ENCODE measurements at places on chromosomes 1 and 21. TPM values are rescaled to one million over a fixed set of nuclear protein-coding genes. Genes with fewer than 3 reads are reported as not detected.

TCHH gene
- total RNA-seq: 0.15 TPM

STK40 gene
- total RNA-seq: 26.2 TPM

PTBP2 gene
- total RNA-seq: 54.2 TPM

- H3K4me3 ChIP-seq: no peak overlapping the region
- no peak for DNase-seq
- no peak overlapping the region for H3K27ac ChIP-seq
- no peaks in the 10 kb centered on the region for H3K36me3 ChIP-seq
Measured at GRCh38 chr1:74432325-74432724, 80.1 kb downstream of the LRRC53 start.

- H3K36me3 ChIP-seq: no peaks in the 10 kb centered on the region
- no peak overlapping the region for H3K27ac ChIP-seq
- no peaks in the 10 kb centered on the region for H3K4me1 ChIP-seq
- DNase-seq: no peak
- H3K4me3 ChIP-seq: no peak overlapping the region
- H3K27me3 ChIP-seq: no peaks in the 10 kb centered on the region
Measured at GRCh38 chr1:182803846-182804245, 14.3 kb downstream of the NPL start.

DNA sequence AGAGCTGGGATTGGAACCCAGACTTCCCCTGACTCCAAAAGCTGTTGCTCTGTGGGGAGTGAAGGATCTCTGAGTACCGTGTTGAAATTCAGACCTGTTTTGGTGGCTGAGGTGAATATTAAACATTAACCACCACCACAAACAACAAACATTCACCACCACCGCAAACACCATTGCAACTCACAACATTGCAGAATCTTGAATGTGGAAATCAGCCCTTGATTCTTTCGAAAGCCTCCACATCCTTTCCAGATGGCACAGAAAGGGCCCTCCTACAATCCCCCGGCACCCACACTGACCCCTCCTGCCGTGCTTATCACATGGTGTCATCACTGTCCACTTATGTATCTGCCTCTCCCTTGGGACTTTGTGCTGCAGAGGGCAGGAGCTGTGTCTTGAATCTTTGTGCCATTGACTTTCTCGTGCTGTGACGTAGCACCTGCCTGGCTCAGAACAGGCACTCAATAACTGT is 1.4 kb downstream of the CDA start:
- H3K27me3 ChIP-seq: peaks cover 26% of the 10 kb centered on the region
- H3K4me1 ChIP-seq: no peaks in the 10 kb centered on the region
- no peaks in the 10 kb centered on the region for H3K36me3 ChIP-seq
- H3K4me3 ChIP-seq: no peak overlapping the region
- no peak for DNase-seq
- H3K27ac ChIP-seq: peak overlapping the region; percentile 58

- H3K27ac ChIP-seq: no peak within 1 kb of the TSS
- peak; percentile 78 for DNase-seq
- H3K4me1 ChIP-seq: no peaks in the 10 kb centered on the region
- H3K4me3 ChIP-seq: peak within 1 kb of the TSS; percentile 58
- H3K36me3 ChIP-seq: no peaks in the 10 kb centered on the region
- no peaks in the 10 kb centered on the region for H3K27me3 ChIP-seq
Measured at GRCh38 chr1:207644852-207645634, at the start of gene CR1L. Gene CR1L (plus strand): TSS chr1:207645133. CDS start chr1:207645234, 101 bp downstream.

DNA sequence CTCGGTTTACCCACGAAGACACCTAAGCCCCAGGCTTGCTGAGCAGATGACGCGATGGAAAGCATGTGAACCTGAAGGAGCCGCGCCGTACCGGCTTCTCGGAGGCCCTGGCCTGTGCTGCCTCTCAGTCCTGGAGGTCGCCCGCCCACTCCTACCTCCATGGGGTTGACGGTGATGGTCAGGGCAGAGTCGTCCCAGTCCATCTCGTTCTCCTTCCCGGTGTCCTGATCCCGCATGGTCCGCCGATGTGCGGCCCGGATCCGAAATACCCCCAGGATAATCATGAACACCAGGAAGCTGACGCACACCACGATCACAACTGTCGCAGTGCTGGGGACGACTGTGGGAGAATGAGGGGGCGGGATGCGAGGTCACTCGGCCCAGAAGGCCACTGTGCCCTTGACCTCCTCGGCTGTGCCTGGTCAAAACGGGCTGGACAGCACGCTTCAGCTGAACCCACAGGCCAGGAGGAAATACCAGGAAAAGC is 79.6 kb downstream of the PIK3CD start:
- DNase-seq: no peak
- peaks cover 21% of the 10 kb centered on the region for H3K36me3 ChIP-seq
- H3K27ac ChIP-seq: no peak overlapping the region
- no peaks in the 10 kb centered on the region for H3K27me3 ChIP-seq
- no peaks in the 10 kb centered on the region for H3K4me1 ChIP-seq

DNA sequence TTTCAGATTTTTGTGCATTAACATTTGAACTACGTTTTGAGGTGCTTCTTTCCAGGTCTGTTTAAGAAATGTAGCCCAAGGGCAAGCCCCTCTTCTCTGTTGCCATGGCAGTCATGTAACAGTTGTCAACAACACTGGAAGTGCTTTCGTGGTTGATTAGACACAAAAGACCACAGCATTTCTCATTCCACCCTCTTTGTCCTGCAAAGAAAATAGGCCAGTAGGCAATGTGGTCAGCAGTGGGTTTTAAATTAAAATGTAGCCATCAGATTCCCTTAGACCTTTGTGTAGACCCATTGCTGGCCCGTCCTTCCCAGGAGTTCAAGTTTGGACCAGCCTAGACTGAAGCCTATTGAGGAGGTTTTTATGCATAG is 35.4 kb downstream of the VANGL1 start:
- no peaks in the 10 kb centered on the region for H3K4me1 ChIP-seq
- no peak for DNase-seq
- H3K36me3 ChIP-seq: no peaks in the 10 kb centered on the region

GRCh38 chr1:156090840-156091188 is 8.5 kb upstream of the MEX3A start:
- peak; percentile 94 for DNase-seq
- no peaks in the 10 kb centered on the region for H3K36me3 ChIP-seq
- no peaks in the 10 kb centered on the region for H3K27me3 ChIP-seq
- no peak overlapping the region for H3K27ac ChIP-seq
